Mesenteric fat pad (tissue), 1 donor: ENCODE measurements at places on chromosomes 7 and 10. TPM values are rescaled to one million over a fixed set of nuclear protein-coding genes. Genes with fewer than 3 reads are reported as not detected.
A peak's percentile ranks its signal among the peaks of the same experiment; 100 is the strongest.

ATP6V0A4 gene
- not detected for total RNA-seq

GRCh38 chr10:93064874-93065660 is 4.5 kb downstream of the CYP26C1 start:
- DNase-seq = no peak

GRCh38 chr10:36759141-36759805 is 366.1 kb upstream of the ANKRD30A start:
- DNase-seq = no peak

DNA sequence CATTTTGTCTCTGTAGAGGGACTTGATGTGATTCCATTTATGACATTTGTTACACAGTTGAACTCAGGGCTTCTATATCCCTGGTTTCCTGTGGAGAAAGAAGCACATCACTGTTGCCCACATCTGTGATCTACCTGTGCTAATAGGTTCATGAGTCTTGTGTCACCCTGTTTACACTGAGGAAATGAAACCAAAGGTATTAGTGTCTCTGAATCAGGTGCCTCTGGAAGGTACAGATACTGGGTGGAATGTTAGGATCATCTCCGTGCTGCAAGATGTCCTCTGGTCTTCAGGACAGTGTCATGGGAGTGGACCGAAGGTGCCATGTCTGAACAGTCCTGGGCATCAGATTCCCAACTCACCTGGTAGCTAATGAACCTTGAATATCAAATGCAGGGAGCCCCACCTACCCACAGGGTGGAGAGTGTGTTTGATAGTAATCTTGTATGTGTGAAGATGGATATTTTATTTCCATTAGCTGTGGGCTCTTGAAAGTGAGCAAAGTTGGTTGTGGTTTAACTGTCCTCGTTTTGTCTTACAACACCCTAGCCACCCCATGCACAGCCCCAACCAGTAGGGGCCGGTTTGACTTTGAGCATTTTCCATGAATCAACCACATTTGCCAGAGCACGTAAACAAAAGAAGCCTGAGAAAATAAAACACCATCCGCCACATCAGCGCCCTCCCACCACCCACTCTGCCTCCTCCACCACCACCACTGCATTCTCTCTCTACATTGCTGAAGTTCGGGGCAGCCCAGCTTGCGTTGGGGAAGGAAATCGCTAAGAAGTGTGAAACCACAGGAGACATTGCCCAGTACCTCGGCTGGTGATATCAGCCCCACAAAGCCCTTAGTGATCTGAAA is 40.7 kb downstream of the TARP start:
- no peak for DNase-seq

DNA sequence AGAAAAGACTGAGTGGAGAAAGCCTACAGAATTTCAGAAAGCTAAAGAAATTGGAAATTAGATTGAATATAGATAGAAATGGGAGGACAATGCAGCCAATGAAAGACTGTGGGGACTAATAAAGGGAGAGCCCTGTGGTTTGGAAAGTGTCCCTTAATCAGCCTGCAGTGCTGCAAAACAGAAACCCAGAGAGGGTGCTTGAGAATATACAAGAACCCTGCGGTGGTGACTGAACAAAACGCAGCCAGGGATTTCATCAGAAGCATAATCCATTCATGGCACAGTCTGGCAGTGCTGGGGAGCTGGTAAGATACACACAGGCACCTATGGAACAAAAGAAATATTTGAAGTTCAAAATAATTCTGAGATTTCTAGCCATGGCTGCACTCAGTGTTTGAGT is 19.1 kb downstream of the CEP41 start:
- DNase-seq = no peak

GRCh38 chr10:44426247-44427034 is 41.5 kb upstream of the CXCL12 start:
- DNase-seq = peak; percentile 67

DNA sequence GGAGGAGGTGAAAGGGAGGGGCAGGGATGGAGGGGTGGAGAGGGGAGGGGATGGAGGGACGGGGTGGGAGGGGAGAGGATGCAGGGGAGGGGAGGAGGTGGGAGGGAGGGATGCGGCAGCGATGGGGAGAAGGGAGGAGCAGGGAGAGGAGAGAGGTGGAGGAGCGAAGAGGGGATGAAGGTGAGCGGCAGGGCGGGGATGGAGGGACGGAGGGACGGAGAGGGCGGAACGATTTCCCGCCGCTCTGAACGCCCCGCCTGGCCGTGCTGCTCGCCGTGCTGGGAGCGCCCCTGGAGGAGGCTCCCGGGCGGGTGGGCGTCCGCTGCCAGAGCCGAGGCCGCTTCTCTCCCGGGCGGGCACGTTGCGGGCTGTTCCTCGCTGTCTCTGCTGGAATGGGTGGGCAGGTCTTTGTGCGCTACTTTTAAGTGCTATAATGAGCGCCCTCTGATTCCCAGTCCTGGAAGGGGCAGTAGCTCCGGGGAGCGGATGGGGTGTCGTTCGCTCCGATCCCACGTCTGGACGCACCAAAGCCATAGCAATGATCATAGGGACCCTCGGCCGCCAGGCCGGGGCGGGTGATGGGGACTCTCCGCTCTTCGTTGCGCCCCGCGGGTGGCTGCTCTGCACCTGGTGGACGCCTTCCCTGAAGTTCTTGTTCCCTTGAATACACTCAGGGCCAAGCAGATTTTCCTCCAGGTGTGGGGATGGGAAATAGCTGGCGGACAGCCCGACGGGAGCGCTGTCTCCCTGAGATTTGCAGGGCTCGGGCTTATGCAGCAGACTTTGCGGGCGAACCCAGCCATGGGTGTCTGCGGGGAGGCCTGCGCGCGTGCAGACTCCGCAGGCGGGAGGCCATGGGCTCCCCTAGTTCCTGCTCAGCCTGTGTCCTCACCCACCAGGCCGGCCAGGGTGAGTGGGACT is 81.1 kb upstream of the CPXM2 start:
- DNase-seq = no peak
